ENCODE measurements at places on chromosomes 13 and 19. TPM values are rescaled to one million over a fixed set of nuclear protein-coding genes. Genes with fewer than 3 reads are reported as not detected.
A peak's percentile ranks its signal among the peaks of the same experiment; 100 is the strongest.

Gene DDX49
- total RNA-seq = 40.9 TPM

Gene CATSPERD
- total RNA-seq = not detected

Gene PEAK3
- total RNA-seq = not detected

Gene HSH2D
- 17.8 TPM for total RNA-seq

Gene KLK14
- 1.1 TPM for total RNA-seq

Gene PHF11
- 138 TPM for total RNA-seq

- H3K36me3 ChIP-seq = peaks cover 75% of the 10 kb centered on the region
- no peak for DNase-seq
- no peaks in the 10 kb centered on the region for H3K27me3 ChIP-seq
- no peak overlapping the region for H3K4me3 ChIP-seq
- no peaks in the 10 kb centered on the region for H3K4me1 ChIP-seq
Measured at GRCh38 chr13:113195360-113195759, 13.1 kb downstream of the PCID2 start.

DNA sequence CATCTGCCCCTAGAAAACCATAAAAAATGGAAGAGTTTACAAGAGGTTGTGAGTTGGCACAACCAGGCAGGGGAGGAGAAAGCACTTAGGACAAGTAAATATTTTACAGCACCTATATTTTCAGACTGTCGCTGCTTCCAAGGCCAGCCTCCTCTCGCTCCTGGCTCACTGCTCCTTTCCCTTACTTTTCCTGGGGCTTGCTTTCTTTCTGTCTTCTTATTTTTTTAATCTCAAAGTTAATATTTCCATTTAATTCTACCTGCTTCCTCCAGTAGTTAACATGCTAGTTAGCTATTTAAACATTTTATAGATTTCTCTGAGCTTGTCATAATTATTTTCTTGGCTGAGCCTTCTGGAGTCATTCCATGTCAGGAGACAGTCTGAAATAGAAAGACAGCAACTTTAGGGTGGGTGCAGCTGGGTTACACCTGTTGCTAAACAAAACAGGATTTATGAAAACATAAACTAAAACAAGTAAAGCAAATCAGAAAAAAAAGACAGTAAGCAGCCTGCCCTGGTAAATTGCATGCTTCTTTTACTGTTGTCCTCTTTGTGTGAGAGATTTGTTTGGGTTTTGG is 330.1 kb downstream of the DLEU7 start:
- DNase-seq = no peak
- H3K27ac ChIP-seq = peak overlapping the region; percentile 12
- peak overlapping the region; percentile 14 for H3K4me3 ChIP-seq
- no peaks in the 10 kb centered on the region for H3K27me3 ChIP-seq

DNA sequence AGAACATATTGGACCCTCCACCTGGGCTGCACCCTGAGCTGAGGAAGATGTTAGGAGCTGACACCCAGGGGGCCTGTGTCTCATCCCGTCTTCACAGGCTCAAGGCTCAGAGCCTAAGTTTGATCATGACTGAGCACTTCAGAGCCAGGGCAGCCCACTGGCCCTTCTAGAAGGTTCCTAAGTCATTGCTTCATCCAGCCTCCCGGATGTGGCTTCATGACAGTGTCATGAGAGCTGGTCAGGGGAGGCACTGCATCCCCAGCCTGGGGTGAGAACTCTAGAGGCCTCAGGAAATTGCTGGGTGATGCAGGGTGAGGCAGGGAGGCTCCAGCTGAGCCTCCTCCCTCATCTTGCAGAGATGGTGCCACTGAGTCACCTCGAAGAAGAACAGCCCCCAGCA is 24.9 kb upstream of the PIK3R2 start:
- peaks cover 70% of the 10 kb centered on the region for H3K36me3 ChIP-seq
- H3K27me3 ChIP-seq = no peaks in the 10 kb centered on the region
- no peaks in the 10 kb centered on the region for H3K4me1 ChIP-seq

DNA sequence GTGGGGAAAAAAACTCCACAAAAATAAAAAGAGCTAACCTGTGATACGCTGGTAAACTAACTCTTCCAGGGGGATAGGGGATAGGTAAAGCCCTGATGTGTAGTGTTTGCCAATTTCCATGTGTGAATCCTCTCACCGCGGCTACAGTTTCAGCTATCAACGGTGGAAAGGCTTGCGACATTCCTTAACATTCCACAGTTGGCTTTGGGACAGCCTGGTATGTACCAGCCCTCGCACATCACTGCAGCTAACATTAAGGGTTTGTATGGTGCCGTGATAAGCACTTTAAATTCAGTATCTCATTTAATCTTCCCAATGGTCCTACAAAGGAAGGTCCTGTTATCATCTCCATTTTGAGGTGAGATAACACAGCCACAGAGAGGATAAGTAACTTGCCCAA is 112.4 kb downstream of the KATNAL1 start:
- DNase-seq = no peak
- no peaks in the 10 kb centered on the region for H3K27me3 ChIP-seq
- H3K4me1 ChIP-seq = no peaks in the 10 kb centered on the region
- H3K27ac ChIP-seq = no peak overlapping the region
- H3K36me3 ChIP-seq = no peaks in the 10 kb centered on the region
- H3K4me3 ChIP-seq = no peak overlapping the region

DNA sequence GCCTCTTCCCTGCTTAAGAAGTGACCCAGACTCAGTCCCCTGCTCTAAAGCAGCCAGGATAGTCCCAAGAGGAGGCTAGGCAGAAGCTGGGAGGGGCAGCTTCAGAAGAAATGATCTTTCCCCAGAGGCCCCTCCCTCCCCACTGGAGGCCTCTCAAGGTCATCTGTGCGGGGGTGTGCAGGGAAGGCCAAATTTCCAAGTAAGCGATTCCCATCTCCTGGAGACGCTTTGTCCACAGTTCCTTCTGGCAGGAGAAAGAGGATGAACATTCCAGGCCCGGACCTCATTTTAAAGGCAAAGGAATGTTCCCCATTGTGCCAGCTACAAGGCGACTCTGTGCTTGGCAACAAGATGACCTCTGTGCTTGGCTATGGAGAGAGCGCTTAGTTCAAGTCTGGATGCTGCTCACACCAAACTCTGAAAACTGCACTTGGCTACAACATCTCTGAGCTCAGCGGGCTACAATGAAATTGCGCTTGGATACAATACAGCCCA is 23.5 kb downstream of the COL5A3 start:
- no peak overlapping the region for H3K27ac ChIP-seq
- no peaks in the 10 kb centered on the region for H3K27me3 ChIP-seq
- H3K4me3 ChIP-seq = no peak overlapping the region
- H3K4me1 ChIP-seq = no peaks in the 10 kb centered on the region
- no peaks in the 10 kb centered on the region for H3K36me3 ChIP-seq
- DNase-seq = no peak

- no peak overlapping the region for H3K27ac ChIP-seq
- DNase-seq = no peak
- no peak overlapping the region for H3K4me3 ChIP-seq
- no peaks in the 10 kb centered on the region for H3K36me3 ChIP-seq
- H3K27me3 ChIP-seq = no peaks in the 10 kb centered on the region
Measured at GRCh38 chr13:101026736-101027398, 352.3 kb upstream of the TMTC4 start.

DNA sequence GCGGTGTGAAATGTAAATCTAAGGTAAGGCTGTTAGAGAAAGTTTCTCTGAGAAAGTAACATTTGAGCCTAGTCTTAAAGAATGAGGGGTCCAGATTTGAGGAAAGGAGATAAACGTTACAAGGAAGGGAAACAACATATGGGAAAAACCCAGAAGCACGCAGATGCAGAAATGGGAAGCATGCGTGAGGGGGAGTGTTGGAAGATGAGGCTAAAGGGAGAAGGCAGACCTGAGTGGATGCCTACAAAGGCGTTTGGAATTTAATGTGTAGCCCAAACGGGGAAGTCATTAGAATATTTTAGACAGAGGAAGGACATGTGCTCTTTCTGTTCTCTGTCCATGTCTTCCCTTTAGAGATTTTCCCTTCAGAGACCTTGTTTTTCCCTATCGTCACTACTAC is 61.0 kb downstream of the TPT1 start:
- H3K27me3 ChIP-seq = no peaks in the 10 kb centered on the region
- no peak overlapping the region for H3K4me3 ChIP-seq
- DNase-seq = no peak
- H3K4me1 ChIP-seq = no peaks in the 10 kb centered on the region
- H3K27ac ChIP-seq = no peak overlapping the region
- no peaks in the 10 kb centered on the region for H3K36me3 ChIP-seq

DNA sequence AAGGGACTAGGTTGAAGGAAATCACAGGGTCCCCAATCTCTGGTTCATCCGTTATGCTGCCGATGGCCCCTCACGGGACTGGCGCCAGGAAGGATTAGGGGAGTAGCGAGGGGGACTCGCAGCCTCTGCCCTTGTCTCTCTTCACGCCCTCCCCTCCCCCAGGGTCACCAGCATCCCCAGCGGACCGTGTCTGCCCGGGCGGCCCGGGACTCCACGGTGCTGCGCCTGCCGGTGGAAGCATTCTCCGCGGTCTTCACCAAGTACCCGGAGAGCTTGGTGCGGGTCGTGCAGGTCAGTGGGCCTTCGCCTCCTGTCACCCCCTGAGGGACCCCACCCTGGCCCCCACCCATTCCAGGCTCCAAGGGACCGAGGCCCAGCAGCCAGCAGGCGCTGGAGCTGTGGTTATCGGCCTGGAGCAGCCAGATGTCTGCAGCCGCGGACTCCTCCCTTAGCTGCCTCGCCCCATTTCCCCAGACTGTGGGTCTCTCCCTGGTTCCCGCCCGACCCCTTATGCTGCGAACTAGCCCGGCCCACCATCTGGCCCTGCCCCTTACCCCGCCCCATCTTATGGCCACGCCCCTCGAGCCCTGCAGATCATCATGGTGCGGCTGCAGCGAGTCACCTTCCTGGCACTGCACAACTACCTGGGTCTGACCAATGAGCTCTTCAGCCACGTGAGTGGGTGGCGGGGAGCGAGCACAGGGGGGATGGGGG is 5.4 kb downstream of the PNPLA6 start:
- H3K27ac ChIP-seq = no peak overlapping the region
- no peak for DNase-seq
- H3K36me3 ChIP-seq = peaks cover 4% of the 10 kb centered on the region
- no peak overlapping the region for H3K4me3 ChIP-seq
- peaks cover 12% of the 10 kb centered on the region for H3K4me1 ChIP-seq

DNA sequence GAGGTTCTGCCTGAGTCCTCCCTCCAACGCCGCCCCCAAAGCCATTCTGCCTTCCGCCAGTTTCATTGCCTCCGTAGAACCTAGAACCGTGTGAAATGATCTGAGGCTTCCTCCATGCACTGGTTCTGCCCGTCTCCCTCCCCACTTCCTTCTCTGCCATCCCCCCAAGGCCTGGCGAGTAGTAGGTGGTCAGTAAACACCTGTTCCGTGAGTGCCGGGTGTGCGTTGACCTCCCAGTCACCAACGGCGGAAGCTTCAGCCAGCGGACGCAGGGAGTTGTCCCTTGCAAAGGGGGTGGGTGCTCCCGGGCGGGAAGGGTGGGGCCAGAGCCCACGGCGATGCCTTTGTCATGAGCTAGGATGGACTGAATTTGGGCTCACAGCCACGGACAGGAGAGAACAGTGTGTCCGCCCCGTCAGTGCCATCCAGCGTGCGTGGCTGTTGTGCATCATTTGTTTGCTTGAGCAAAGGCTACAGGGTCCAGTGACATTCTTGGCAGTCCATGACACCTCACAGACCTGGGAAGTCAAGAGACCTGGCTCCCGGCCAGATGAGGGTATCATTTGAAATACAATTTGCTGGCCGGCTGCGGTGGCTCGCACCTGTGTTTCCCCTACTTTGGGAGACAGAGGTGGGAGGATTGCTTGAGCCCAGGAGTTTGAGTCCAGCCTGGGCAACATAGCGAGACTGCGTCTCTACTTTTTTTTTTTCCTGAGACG is 43.1 kb downstream of the NFIC start:
- no peak for DNase-seq
- no peak overlapping the region for H3K4me3 ChIP-seq
- H3K27me3 ChIP-seq = no peaks in the 10 kb centered on the region
- H3K4me1 ChIP-seq = no peaks in the 10 kb centered on the region
- H3K36me3 ChIP-seq = no peaks in the 10 kb centered on the region
- no peak overlapping the region for H3K27ac ChIP-seq

- H3K27ac ChIP-seq = no peak overlapping the region
- no peaks in the 10 kb centered on the region for H3K4me1 ChIP-seq
Measured at GRCh38 chr13:20377720-20378119, 145.6 kb upstream of the GJB6 start.

DNA sequence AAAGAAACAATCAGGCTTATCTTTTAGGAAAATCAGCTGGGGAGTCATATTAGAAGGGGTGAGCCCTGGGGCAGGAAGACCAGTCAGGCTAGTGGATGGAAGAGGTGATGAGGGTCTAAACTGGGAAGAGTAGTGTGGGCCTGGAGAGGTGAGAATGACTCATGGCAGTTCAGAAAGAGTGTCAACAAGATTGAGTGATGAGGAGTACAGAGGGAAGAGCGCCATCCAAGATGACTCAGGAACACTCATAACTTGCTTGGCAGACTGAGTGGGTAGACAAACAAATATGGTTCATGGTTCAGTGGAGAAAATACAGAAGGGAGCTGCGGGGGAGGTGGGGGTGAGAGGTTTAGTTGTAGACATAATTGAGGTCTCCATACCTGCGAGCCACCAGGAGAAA is 17.3 kb upstream of the CLDN10 start:
- DNase-seq = no peak
- no peak overlapping the region for H3K27ac ChIP-seq
- no peaks in the 10 kb centered on the region for H3K4me1 ChIP-seq
- no peak overlapping the region for H3K4me3 ChIP-seq
- no peaks in the 10 kb centered on the region for H3K27me3 ChIP-seq
- H3K36me3 ChIP-seq = no peaks in the 10 kb centered on the region

GRCh38 chr13:25478186-25478585 is 106.4 kb downstream of the ATP8A2 start:
- no peak overlapping the region for H3K4me3 ChIP-seq
- H3K27ac ChIP-seq = no peak overlapping the region
- no peaks in the 10 kb centered on the region for H3K27me3 ChIP-seq
- no peaks in the 10 kb centered on the region for H3K4me1 ChIP-seq

- no peaks in the 10 kb centered on the region for H3K4me1 ChIP-seq
- H3K4me3 ChIP-seq = no peak overlapping the region
- no peaks in the 10 kb centered on the region for H3K27me3 ChIP-seq
- no peak overlapping the region for H3K27ac ChIP-seq
Measured at GRCh38 chr13:35857769-35858168, 273.4 kb downstream of the DCLK1 start.

DNA sequence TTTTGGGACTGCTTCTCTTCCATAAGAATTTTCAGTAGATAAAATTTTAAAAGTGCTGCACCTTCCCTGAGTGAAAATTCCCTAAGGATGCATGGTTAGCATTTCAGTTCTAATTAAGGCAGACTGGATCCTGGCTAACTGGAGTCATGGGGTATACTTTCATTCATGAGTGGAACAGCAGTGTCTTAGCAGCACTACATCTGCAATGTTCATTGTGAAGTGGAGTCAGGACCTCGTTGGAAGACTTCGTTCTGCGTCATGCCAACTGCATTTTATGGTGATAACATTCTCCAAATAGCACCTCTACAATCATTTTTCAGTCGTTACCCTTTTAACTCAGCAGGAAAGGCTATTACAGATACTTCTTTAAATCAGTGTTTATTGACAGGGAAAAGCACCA is 25.5 kb downstream of the PHF11 start:
- no peaks in the 10 kb centered on the region for H3K4me1 ChIP-seq
- no peaks in the 10 kb centered on the region for H3K27me3 ChIP-seq
- peaks cover 24% of the 10 kb centered on the region for H3K36me3 ChIP-seq
- no peak overlapping the region for H3K27ac ChIP-seq
- DNase-seq = no peak
- H3K4me3 ChIP-seq = no peak overlapping the region

GRCh38 chr13:33541962-33542308 is 256.4 kb upstream of the STARD13 start:
- no peaks in the 10 kb centered on the region for H3K36me3 ChIP-seq
- H3K4me3 ChIP-seq = peak overlapping the region; percentile 82
- no peaks in the 10 kb centered on the region for H3K27me3 ChIP-seq
- H3K4me1 ChIP-seq = peaks cover 43% of the 10 kb centered on the region
- H3K27ac ChIP-seq = peak overlapping the region; percentile 96
